Foreskin fibroblast (primary cell): ENCODE measurements at places on chromosomes 6 and 20.

DNA sequence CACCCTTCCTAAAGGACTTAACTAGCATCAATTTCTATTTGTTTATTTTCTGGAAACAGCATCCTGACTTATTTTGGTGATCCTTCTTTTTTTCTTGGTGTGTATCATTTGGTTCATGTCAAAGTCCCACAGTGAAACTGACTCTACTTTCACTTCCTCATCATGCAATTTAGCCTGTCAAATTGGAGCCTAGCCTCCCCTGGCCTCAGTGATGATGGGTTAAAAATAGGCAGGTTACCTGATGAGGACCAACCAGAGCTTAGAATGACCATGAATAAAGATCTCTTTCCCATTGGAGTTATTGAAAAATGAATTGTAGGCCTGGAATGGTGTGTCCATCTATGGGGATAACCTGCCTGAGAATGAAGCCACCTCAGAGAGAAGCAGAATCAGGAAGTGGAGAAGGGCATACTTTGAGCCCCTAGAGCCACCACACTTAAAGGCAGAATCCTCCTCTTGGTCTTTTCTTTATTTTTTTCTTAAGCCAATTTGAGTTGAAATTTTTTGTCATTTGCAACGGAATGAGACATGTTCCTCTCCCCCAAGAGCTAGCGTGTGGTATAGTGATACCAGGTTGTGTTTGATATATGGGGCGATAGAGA lies 105.6 kb downstream of the BTBD3 start:
- DNase-seq = no peak

- no peak for DNase-seq
These were observed 2.5 kb downstream of the MCM9 start for GRCh38 chr6:118932421-118932820.

DNA sequence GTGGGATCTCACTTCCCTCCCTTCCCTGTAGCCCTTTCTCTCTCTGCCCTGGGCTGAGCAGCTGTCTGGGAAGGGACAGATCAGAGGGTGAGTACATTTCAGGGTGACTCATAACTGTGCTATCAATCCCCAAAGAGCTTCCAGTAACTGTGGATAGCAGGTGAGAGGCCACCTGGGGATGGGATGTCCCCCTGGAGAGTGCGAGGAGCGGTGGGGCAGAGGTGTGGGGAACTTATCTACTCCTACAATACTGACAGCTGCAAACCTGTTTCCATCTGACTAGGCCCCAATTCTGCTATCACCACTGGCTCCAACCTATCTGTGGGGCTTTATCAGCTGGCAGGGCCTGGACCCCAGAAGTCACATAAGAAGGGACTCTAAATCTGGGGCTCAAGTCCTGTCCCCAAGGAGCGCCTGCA lies 32.6 kb downstream of the KCNK5 start:
- no peak for DNase-seq

DNA sequence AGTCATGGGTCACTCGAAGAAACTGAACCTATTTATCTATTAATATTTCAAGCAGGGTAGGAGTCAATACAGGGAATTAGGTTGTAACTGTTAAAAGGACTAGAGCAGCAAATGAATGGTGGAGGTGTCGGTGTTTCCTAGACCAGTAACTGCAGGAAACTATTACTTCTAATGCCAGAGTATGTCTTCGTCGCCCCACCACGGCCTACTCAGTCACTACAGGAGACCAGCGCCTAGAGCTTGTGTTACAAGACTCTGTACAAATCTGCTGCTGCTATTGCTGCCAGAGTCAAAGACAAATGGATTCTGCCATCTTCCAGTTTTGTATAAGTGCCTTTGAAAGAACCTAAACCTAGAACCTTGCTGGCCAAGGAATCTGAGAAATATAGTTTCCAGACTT lies 343.9 kb downstream of the SOX4 start:
- DNase-seq = no peak

DNA sequence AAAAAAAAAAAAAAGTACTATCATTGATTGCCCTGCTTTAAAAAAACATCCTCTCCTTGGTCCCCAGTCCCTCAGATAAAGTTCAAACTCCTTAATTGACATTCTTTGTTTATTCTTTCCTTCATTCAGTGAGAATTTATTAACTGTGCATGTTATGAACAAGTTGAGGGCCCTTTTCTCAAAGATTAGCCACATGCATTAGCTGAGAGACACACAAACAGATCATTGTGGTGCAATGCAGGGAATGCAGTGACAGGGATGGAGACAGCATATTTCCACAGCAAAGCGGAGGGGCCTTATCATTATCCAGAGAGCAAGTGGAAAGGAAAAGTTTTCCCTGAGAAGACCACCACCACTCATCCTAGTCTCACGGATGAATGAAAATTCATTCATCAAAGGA lies 21.9 kb upstream of the IPCEF1 start:
- peak; percentile 19 for DNase-seq

DNA sequence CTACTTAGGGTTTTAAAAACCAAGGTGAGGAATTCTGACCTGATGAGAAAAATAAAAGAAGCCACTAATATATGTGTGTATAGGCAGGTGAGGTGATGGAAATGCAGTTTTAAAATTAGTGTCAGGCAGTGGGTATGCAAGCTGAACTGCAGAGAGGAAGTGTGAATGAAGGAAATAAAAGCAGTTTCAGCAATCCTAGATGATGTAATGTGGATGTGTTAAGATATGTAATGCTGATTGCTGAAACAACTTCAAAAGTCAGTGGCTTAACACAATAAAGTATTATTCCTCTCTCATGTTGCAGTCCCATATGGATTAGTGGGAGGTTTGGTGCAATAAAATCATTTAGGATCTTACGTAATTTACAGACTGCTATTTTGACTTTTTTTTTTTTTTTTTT lies 119.9 kb upstream of the ASCC3 start:
- no peak for DNase-seq

GRCh38 chr20:19212469-19212815 lies at the start of gene SLC24A3:
Gene SLC24A3, plus strand, starts transcription at chr20:19212642.
- peak; percentile 34 for DNase-seq

- DNase-seq = no peak
These were observed 80.4 kb downstream of the GCLC start for GRCh38 chr6:53464483-53464882.

DNA sequence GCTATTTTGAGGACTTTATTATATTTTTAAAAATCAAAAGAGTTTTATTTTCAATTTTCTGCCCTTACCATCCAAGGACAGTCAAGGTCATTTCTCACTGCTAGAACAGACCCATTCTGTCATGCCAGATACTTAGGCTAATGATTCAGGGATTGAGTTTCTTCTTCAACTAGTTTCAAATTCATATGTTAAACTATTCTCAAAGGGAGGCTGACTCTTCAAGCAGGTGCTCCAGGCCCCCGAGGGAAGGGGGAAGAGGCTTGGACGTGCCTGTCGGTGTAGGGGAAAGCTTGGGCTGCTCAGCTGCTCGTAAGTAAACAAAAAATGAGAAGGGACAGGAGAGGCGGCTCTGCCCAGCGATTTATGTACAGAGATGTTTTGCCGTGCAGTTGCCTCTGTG lies 69.4 kb upstream of the MYLIP start:
- no peak for DNase-seq

- no peak for DNase-seq
These were observed 7.3 kb downstream of the ZBP1 start for GRCh38 chr20:57612916-57613315.

- no peak for DNase-seq
These were observed 35.9 kb downstream of the LAMP5 start for GRCh38 chr20:9550283-9550682.
